ENCODE measurements at places on chromosomes 16 and 17. TPM values are rescaled to one million over a fixed set of nuclear protein-coding genes. Genes with fewer than 3 reads are reported as not detected.

DNA sequence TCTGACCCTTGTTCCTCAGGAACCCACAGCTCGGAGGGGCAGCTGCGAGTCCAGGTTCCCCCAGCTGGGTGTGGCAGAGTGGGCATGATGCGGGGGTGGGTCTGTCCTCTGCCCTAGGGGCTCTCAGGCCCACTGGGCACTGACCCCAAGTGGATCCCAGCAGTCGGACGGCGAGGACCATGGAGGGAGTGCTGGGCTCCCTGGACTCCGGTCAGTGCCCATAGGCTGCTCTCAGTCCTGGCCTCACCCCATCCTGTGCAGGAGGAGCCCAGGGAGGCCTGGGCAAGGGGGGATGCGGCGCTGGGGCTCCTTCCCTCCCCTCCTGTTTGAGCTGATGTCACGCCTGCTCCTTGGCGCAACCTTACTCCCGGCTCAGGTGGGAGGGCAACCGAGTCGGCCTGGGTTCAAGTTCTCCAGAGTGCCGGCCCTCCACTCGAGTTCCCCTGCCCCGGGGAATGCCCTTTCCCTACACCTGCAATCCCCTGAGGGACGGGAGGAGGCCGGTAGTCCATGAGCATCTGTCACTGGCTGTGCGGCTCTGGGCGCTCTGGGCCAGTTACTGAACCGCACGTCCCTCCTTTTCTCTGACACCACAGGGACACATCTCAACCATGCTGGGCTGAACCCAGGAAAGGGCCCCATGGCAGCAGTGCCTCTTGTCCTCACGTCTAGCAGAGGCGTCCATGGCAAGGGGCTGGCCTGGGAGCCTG is 52.6 kb upstream of the ACSF3 start:
- DNase-seq, result no peak

GRCh38 chr16:68756239-68756915 is 19.3 kb downstream of the CDH1 start:
- no peak for DNase-seq

The CMTM3 gene
- 8.3 TPM for total RNA-seq

The NPIPA3 gene
- 0.85 TPM for total RNA-seq

- no peak for DNase-seq
Measured at GRCh38 chr16:22366889-22367288, 7.5 kb downstream of the CDR2 start.

All from left ventricle myocardium inferior (tissue), 1 donor.